ENCODE measurements at places on chromosomes 4 and X.

GRCh38 chr4:113256946-113257345 lies 207.5 kb downstream of the ANK2 start:
- H3K27me3 ChIP-seq = peaks cover 2% of the 10 kb centered on the region
- no peak overlapping the region for H3K4me3 ChIP-seq
- no peaks in the 10 kb centered on the region for H3K36me3 ChIP-seq
- no peaks in the 10 kb centered on the region for H3K4me1 ChIP-seq

- peaks cover 19% of the 10 kb centered on the region for H3K27me3 ChIP-seq
- H3K36me3 ChIP-seq = no peaks in the 10 kb centered on the region
- no peak overlapping the region for H3K27ac ChIP-seq
- DNase-seq = no peak
- H3K4me3 ChIP-seq = no peak overlapping the region
- no peaks in the 10 kb centered on the region for H3K4me1 ChIP-seq
Observed at GRCh38 chr4:77990904-77991358, 66.2 kb upstream of the FRAS1 start.

DNA sequence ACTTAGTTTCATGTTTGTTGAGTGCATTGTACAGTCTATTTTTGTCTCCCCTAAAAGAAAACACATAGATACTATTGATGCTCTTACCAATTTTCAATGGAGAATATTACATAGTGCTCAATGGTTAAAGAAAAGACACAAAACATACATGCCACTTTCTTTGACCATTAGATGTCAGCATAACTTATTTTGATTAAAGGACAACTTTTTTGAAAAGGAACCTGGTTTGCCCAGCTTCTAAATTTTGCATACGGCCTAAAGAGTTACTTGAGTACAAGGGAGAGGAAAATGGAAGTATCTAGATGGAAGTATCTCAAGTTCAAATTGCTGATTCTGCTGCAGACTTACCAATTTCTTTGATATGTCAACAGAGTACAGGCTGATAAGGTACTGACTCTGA lies 68.5 kb downstream of the METTL14 start:
- no peaks in the 10 kb centered on the region for H3K4me1 ChIP-seq
- no peak overlapping the region for H3K27ac ChIP-seq
- no peaks in the 10 kb centered on the region for H3K27me3 ChIP-seq

DNA sequence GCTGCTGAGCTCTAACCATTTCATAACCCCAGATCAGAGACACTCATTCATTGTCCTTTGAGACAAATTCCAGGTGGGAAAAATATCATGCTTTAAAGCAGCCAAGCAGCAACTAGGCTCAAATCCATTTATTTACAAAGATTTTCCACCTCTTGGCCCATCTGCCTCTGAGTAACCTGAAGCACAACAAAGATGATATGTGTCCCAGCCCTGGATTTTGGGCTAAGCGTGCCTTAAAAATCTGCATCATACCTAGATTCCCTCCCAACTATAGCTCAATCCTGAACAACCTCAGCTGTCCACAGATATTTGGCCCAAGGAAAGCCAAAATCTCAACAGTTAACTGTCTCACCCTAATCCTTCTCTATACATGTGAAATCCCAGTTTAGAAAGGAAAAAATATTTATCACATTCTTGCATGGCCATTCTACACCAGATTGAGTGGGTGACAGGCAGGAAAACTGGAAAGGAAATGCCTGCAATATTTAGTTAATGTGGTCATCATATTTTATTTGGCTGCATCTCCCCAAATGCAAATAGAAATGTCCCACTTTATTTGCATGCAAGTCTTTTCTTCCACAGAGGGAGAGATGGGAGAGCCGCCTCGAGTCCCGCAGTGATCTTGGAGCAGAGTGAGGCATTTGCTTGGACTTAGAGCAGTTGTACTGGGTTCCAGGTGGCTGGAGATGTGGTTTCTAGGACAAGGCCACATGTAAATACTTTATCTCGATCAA lies 146.4 kb upstream of the EOLA2 start:
- H3K27me3 ChIP-seq = peaks cover 2% of the 10 kb centered on the region
- DNase-seq = no peak
- H3K27ac ChIP-seq = no peak overlapping the region
- no peaks in the 10 kb centered on the region for H3K36me3 ChIP-seq
- no peaks in the 10 kb centered on the region for H3K4me1 ChIP-seq

DNA sequence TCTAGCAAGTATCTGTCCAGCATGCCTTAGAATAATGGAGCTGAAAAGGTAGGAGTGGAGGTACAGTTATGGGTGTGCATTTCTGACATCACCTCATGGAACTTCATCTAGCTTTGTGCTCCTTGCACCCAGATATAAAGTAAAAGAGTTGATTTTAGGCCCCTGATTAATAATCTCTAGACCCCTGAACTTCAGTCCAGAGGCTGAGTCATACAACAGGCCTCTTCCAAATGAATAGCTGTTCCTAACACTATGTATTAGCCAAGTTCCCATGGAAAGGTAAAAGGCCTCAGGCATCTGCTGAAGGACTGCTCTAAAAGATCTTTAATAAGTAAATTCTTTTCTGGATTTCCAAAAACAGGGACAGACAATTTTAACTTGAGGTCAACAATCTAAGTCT lies 16.2 kb downstream of the TBC1D9 start:
- peaks cover 17% of the 10 kb centered on the region for H3K27me3 ChIP-seq
- no peak overlapping the region for H3K4me3 ChIP-seq
- H3K27ac ChIP-seq = no peak overlapping the region

DNA sequence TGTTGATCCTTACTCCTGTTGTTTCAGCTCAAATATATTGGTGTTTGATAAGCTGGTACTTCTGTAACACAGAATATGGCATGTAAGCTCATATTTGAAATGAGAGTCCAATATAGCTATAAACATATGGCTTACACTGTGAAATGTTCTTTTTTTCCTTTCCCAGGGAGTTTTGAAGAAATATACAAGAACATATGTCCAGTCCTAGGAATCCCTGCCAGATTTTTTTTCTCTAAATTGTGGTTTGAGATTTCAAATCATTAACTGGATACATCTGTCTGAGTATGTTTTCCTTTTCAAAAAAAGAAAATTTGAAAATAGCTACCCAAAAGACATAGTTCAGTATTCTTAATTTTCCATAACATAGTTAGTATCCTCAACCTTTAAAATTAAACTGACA lies 60.2 kb downstream of the HMGB2 start:
- no peak for DNase-seq
- H3K27me3 ChIP-seq = no peaks in the 10 kb centered on the region
- H3K4me1 ChIP-seq = peaks cover under 1% of the 10 kb centered on the region
- no peak overlapping the region for H3K4me3 ChIP-seq
- no peaks in the 10 kb centered on the region for H3K36me3 ChIP-seq

DNA sequence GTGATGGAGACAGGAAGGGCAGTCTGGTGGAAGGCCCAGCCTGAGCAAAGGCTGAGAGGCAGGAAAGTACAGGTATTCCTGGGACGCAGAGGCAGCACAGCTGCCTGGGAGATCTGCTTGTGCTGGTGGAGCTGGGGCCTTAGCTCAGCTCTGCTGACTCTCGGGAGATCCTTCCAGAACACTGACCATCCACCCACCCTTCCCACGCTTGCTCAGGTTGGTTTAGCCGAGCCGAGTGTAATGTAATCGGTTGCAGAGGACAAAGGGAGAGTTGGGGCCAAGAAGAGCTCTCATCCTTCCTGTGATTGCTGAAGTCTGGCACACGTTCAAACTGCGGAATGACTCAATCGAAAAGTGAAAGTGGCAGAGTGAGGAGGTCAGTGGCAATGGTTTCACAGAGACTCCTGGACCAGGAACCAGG lies 43.1 kb upstream of the GPR78 start:
- H3K36me3 ChIP-seq = no peaks in the 10 kb centered on the region
- peaks cover 11% of the 10 kb centered on the region for H3K4me1 ChIP-seq
- no peak overlapping the region for H3K27ac ChIP-seq
- no peaks in the 10 kb centered on the region for H3K27me3 ChIP-seq

DNA sequence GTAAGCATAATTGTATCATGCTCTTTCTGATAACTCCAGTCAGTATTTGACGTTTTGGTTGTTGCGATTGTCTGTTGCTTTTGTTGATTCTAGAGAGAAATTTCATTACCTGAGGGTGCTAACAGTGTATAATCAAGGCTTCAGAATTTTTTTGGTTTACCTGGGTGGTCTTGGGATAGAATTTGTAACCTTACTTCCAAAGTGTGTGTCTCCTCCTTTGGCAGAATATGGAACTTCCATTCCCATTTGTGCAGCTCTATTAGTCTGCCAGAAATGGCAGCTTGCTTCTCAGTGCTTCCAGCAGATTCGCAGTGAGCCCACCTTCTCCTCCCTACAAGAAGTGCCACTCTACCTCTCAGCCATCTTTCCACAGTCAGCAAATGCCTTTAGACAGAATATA lies 5.3 kb downstream of the COPS4 start:
- H3K4me3 ChIP-seq = no peak overlapping the region
- H3K36me3 ChIP-seq = peaks cover 13% of the 10 kb centered on the region
- H3K4me1 ChIP-seq = peaks cover 22% of the 10 kb centered on the region

DNA sequence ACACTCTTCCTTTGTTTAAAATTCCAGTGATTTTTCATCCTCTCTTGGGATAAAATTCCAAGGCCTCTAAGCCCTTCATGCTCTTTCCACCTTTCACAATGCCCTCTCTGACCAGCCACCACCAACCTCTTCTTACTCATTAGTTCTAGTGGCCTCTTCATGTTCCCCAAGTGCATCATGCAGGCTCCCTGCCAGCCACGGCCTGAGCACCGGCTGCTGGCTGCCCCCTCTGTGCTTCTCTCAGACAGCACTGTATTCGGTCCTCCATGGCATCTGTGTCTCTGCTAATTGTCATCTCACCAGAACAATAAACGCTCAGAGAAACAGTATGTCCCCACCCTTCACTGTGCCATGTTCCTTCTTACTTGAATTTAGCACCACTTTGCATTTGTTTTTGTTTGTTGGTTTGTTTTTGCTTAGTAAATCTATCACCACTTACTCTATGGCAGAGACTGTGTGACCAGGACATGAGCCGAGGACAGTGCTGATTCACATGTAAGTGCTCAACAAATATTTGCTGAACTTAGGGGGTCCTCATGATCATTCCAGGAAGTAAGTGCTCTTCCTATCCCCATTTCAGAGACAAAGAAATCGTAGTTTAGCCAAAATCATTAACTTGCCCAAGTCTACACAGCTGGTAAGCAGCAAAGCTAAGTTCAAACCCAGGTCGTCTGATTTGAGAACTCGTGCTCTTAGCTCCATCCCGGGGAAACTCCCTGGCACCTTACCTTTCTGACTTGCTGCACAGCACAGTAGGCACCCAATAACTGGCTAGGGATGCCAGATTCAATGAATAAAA lies 77.1 kb upstream of the UCP1 start:
- H3K4me3 ChIP-seq = no peak overlapping the region
- H3K27me3 ChIP-seq = peaks cover 6% of the 10 kb centered on the region
- no peaks in the 10 kb centered on the region for H3K36me3 ChIP-seq
- no peaks in the 10 kb centered on the region for H3K4me1 ChIP-seq
- no peak for DNase-seq
- no peak overlapping the region for H3K27ac ChIP-seq

- no peaks in the 10 kb centered on the region for H3K36me3 ChIP-seq
- DNase-seq = no peak
- H3K27ac ChIP-seq = no peak overlapping the region
- H3K27me3 ChIP-seq = no peaks in the 10 kb centered on the region
- H3K4me1 ChIP-seq = no peaks in the 10 kb centered on the region
Observed at GRCh38 chrX:123217728-123218127, 33.6 kb downstream of the GRIA3 start.

GRCh38 chr4:5678977-5679376 lies 29.4 kb downstream of the EVC2 start:
- H3K36me3 ChIP-seq = no peaks in the 10 kb centered on the region
- no peak for DNase-seq
- H3K4me3 ChIP-seq = no peak overlapping the region
- no peaks in the 10 kb centered on the region for H3K27me3 ChIP-seq
- H3K4me1 ChIP-seq = no peaks in the 10 kb centered on the region

DNA sequence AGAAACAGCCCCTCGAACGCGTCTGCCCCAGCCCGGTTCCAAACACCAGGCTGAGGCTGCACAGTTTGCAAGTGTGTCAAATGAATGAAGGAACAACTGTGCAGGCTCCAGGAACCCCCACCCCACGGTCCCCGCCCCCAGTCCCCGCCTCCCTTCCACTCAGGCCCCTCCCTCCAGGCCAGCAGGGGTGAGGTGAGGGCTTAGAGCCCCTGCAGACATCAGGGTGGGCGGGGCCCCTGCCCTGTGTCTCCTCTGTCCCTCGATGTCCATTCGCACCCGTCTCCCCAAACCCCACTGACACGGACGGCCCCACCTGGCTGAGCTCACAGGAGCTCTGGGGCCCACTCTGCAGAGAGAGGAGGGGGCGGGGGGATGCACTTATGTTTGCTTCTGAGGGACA lies 28.5 kb downstream of the TACC3 start:
- DNase-seq = no peak
- no peaks in the 10 kb centered on the region for H3K27me3 ChIP-seq
- no peak overlapping the region for H3K4me3 ChIP-seq

DNA sequence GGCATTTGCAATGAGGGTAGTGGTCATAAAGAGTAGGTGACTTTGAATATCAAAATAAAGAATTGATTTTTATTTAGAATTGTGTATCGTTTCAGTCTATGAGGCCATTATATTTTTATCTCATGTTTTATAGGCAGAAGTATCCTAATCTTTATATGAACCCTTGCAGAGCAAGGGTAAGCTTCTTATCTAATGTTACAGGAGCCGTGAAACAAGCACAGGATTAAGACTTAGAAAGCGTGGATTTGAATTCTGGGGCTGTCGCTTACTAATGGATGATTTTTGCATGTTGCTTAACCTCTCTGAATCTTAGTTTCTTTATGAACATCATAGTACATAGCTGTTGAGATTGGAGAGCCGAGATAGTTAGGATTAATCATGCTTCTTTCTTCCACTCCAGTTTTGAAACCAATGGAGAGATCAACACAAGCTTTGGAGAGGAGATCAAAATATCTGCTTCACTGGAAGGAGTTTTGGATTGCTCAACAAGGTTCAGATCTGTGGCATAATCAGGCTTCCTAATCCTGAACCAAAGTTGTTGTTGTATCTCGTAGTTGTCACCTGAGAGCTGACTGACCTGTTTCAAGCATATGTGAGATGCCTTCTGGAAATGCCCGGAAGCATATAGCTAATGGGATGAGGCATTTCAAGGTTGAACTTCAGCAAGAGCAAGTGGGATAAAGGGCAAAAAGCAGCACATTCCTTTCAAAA lies 166.9 kb upstream of the GK2 start:
- H3K4me1 ChIP-seq = no peaks in the 10 kb centered on the region
- DNase-seq = no peak
- H3K36me3 ChIP-seq = no peaks in the 10 kb centered on the region

GRCh38 chrX:828411-828959 lies 197.9 kb downstream of the SHOX start:
- H3K27me3 ChIP-seq = no peaks in the 10 kb centered on the region
- H3K4me3 ChIP-seq = no peak overlapping the region
- no peak overlapping the region for H3K27ac ChIP-seq
- DNase-seq = peak; percentile 50
- H3K36me3 ChIP-seq = no peaks in the 10 kb centered on the region
- H3K4me1 ChIP-seq = no peaks in the 10 kb centered on the region

DNA sequence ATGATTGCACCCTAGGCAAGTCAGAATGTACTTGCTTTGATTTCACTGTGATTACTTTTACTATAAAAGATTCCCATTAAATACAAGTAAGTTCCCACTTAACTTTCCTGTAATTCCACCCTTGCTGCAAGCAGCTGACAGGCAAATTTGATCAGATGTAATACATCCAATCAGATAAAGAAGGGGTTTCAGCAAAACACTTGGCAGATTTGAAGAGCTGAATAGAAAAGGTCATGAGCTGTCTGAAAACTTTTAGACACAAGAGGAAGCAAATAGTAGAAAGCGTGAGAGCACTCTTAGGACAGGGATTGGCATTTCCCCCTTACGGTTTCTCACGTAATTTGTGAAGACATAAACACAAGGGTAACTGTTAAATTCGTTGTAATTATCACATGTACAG lies 22.8 kb downstream of the HSD17B13 start:
- no peaks in the 10 kb centered on the region for H3K4me1 ChIP-seq
- H3K4me3 ChIP-seq = no peak overlapping the region
- H3K36me3 ChIP-seq = no peaks in the 10 kb centered on the region
- DNase-seq = no peak
- H3K27ac ChIP-seq = no peak overlapping the region
